ENCODE measurements at places on chromosomes 16 and 17.

GRCh38 chr16:1723450-1724147 is 17.6 kb downstream of the MAPK8IP3 start:
- peak; percentile 51 for DNase-seq

- peak; percentile 28 for DNase-seq
Measured at GRCh38 chr17:5897275-5897911, 172.8 kb upstream of the WSCD1 start.

GRCh38 chr16:87198328-87198832 is 118.8 kb downstream of the C16orf95 start:
- no peak for DNase-seq

GRCh38 chr16:65833171-65833871 is 533.2 kb upstream of the CDH5 start:
- no peak for DNase-seq

GRCh38 chr17:43140396-43141332 is 15.5 kb upstream of the BRCA1 start:
- no peak for DNase-seq

DNA sequence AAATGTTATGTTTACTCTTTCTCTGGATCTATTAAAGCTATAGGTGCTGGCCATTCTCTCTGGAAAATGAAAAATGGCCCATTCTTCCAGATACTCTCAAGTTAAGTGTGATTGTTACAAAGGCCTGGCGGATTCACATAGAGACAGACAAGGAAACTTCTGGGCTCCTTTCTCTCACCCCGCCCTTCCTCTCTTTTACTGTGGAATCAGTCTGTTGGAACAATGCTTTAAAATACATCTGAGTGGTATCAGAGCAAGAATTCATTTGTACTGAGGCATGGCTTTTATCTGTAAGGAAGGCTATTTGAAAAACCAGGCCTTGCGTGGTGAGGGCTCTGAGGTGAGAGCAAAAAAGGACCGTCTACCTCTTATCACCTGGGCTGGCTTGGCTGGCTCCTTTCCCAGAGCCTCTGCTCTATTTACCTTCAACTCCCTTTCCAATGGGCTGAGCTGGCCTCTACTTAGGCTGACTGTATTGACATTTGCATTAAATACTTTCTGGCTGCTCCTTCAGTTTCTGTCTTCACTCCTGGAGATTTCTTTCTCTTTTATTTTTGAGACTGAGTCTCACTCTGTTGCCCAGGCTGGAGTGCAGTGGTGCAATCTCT is 274.0 kb downstream of the PHKB start:
- DNase-seq: no peak

- no peak for DNase-seq
Measured at GRCh38 chr17:34840750-34841149, 120.5 kb downstream of the CCT6B start.

DNA sequence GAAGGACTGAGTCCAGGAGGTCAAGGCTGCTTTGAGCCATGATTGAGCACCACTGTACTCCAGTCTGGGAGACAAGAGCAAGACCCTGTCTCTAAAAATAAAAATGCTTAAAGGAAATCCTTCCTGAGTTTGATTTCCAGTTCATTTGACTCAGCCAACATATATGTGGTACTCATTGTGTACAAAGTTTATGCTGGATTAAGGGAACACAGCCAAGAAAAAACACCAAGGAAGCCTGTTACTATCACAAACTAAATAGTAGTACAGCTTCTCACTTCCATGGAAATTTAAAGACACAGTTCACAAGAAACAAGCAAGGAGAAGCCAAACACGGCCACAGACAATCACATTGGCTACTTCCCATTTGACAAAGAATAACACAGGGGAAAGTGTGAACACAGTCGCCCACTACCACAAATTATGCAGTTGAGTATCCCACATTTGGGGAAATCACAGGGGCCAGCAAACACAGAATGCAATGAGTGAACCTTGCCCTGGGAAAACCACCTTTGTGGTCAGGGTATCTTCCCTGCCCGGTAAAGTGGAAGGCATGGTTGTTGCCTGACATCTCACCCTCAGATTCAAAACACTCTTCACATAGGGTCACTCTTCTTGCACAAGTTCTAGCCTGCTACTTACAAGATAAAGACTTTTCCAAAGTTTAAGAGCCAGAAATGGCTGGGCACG is 14.5 kb downstream of the TEX14 start:
- DNase-seq: no peak

GRCh38 chr16:3461151-3461550 is 17.7 kb downstream of the NAA60 start:
- DNase-seq: no peak

DNA sequence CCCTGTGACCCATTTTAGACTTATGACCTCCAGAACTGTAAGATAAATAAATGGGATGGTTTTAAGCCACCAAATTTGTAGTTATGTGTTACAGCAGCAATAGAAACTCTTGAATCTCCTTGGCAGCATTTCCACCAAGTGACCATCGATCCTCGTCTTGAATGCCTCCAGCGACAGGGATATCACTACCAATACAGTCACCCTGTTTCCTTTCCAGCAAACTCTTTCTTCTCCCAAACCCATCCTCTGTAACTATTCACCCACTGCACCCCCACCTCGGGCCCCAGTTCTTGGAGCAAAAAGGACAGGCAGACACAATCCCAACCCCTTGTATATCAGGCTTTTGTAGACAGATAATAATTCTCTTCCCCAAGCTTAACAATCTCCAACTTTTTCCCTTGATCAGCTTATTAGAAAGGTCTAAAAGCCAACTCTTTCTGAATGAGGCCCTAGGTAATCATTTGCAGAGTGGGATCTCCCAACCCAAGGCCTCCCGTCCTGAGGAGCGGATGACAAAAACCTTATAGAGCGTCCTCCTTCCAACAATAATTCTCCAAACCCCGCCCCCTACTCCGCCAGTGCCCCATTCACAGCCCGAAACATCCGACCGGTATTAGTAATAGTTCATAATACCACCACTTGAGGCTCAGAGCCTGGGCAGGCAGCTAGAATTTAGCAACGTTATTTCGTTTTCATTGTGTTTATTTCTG is 14.7 kb upstream of the PLLP start:
- DNase-seq: no peak

DNA sequence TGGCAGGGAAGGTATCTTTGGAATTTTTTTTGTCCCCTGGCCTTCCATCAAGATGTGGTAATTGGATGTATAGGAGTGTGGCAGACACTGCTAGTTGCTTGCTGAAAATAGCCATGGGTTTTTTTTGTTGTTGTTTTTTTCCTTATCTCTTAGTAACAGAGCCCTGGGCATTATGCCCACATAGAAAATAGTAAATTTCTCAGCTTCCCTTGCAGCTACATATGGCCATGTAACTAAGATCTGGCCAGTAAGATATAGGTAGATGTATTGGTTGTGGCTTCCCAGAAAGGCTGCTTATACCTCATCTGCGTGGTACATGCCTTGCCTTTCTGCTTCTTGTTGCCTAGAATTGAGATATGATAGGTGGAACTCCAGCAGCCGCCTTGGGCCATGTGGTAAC is 349.9 kb downstream of the CPPED1 start:
- no peak for DNase-seq

GRCh38 chr16:48384520-48385252 is 527 bp downstream of the SIAH1 start:
- DNase-seq: peak; percentile 75

GRCh38 chr17:77497578-77497934 is 356.8 kb downstream of the SEC14L1 start:
- no peak for DNase-seq

GRCh38 chr17:61402978-61403800 is 3.5 kb downstream of the TBX2 start:
- no peak for DNase-seq

DNA sequence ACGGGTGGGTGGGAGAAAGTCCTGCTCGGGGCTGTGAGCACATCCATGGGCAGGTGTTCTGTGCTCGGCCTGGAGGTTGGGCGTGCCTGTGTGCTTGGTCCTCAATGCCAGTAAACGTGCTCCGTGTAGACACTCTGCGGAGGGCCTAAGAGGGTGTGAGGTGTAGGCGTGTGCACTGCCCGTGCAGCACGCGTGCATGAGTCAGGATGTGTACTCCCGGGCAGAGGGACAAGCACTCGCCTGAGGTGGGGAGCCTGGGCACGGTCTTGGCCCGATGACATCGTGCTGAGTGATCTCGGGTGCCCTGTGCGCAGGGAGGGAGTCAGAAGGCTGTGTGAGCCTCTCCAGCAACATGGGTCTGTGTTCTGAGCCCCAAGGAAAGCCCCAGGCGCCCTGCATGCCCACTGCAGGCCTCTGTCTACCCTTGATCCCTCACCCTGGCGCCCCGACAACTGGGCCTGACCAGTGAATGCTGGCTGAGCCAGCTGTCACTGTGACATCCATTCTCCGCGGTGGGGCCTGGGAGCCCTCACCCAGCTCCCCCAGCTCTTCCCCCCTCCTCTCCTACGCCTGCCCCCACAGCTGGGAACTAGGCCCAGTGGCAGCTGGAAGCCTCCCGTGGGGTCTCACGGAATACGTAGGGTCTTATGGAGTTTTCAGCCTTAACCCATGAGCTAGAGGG is 23.5 kb upstream of the NXPH3 start:
- DNase-seq: no peak

DNA sequence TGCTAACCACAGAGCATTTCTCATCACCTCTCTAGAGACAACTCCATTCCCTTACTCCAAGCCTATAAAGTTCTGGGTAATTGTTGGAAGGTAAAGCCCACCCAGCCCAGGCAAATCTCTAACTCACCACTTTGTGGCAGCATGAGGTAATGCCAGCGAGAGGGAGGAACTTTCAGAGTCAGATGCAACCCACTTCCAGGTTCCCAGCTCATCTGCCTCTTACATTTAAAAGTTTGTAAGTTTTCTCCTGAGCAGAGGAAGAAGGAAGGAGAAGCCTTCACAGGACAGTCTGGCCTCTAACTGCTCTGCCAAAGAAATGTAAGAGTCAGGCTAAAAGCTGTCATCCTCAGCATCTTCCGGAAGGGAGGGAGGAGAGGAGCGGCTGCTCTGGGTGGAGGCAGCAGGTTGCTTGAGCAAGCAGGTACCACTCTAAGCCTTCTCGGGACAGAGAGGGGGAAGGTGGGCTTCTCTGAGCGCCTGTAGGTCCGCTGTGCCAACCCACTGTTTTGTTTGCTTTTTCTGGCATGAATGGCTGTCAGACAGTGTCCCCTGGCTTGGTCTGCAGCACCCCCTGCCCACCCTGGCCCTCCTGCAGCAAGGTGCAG is 1.0 kb downstream of the ZNF319 start:
- no peak for DNase-seq

DNA sequence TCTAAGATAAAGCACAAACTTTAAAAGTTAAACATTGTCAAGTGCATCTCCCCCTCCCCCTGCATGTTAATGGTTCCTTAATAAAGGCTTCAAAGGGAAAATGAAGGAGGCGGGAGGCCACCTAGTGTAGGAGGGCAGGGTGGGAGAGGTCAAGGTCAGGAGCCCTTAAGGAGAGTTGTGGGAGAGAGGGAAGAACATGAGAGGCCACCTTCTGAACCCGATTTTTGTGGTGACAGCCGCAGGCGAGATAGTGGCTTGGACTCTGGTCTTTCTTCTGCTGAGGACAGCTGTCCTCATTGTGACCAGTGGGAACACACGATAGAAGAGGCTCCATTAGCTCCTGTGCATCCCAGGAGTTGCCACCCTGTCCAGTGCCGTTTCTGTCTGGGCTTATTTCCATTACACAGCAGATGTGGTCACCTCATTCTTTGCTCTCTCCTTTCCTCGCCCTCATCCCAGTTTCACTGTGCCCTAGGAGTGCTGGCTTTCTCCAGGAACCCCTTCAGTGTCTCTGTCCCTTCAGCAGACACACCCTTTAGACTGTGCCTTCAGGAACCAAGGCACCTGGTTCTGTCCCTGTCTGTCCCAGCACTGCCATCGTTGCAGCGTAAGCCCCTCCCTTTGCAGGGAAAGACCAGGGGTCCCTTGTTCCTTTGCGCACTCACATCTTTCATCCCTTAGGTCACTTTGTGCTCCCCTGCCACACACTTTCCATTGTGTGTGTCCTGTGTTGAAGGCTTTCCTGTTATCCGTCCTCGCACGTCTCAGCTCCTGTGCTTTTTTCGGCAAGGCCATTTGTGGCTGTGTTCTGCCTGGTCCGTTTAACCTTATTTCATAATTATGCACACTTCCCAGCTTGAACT is 7.5 kb downstream of the SEC14L1 start:
- DNase-seq: no peak

DNA sequence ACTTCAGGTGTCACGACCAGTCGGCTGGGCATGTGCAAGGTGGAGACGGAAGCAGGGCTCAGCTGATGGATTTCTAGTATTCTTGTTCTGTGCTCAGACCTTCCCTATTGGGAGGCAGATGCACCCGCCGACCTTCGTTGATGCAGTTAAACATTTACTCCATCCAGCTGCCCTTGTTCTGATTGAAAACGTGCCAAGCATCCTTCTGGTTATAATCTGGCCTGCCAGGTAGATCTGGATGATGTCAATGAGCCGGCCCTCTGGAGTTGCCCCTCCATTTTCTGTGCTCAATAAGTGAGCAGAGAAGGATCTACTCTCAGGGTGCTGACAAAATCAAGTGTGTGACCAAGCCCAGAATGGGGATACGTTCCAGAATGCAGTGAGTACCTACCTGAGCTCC is 38.3 kb downstream of the CCDC182 start:
- DNase-seq: no peak

- no peak for DNase-seq
Measured at GRCh38 chr17:65190467-65191097, 53.4 kb downstream of the RGS9 start.

DNA sequence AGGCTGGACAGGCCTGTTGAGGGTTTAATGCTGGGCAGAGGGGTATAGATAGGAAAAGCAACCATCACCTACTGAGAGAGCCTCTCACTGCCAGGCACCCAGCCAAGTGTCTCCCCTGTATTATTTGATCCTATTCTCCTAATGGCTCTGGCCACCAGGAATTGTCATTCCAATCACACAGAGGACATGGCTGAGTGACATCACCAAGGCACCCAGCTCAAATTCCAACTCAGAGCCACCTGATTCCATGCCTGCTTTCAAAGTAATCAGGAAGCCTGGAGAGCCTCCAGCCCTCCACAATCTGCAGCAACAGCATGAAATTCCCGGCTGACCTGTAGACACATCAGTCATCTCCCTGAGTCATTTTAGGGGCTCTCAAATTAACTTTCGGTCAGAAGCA is 368.9 kb upstream of the C16orf82 start:
- DNase-seq: no peak

DNA sequence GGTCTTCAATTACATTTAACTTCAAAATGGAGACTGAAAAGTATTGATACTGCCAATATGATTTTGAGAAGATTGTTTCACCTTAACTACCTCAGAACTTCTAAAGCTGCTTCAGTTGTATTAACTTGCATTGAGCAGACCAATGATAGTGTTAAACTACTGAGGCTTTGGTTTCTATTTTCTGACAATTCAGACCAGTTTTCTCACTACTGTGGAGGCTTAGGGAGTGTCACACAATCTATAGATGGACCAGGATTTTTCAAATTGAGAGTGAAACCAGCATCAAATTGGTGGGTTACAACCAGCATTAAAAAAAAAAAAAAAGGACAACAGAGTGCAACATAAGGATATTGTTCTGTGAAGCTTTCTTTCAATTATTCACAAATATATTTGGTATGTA is 21.2 kb downstream of the COG1 start:
- DNase-seq: no peak

- DNase-seq: no peak
Measured at GRCh38 chr16:72199761-72200337, 27.9 kb upstream of the PMFBP1 start.

GRCh38 chr17:54919425-54919824 is 18.8 kb downstream of the TOM1L1 start:
- no peak for DNase-seq
